ENCODE measurements at places on chromosomes 16 and 17.

- DNase-seq, result peak; percentile 32
Measured at GRCh38 chr16:785563-786535, 2.3 kb downstream of the RPUSD1 start.

DNA sequence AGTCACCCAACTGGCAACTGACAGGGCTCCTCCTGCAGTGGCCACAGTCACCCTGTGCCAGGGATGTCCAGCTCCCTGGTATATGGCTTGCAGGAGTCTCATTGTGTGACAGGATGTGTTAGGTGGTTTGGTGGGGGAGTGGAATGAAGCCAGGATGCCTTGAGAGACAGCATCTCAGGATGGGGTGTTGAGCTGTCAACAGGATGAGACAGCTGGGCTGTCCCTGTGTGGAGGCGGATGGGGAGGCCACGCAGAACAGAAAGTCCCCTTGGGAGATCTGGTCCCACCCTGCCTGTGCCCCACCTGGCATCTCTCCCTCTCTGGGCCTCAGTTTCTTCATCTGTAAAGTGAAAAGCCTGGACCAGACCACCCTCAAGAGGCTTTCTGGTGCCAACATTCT is 9.5 kb upstream of the ZNF469 start:
- DNase-seq, result no peak

- no peak for DNase-seq
Measured at GRCh38 chr17:63596856-63597586, 3.7 kb upstream of the TACO1 start.

- peak; percentile 37 for DNase-seq
Measured at GRCh38 chr17:9444687-9445086, 130.9 kb downstream of the STX8 start.

- DNase-seq, result peak; percentile 14
Measured at GRCh38 chr16:78705694-78706093, 606.2 kb downstream of the WWOX start.

DNA sequence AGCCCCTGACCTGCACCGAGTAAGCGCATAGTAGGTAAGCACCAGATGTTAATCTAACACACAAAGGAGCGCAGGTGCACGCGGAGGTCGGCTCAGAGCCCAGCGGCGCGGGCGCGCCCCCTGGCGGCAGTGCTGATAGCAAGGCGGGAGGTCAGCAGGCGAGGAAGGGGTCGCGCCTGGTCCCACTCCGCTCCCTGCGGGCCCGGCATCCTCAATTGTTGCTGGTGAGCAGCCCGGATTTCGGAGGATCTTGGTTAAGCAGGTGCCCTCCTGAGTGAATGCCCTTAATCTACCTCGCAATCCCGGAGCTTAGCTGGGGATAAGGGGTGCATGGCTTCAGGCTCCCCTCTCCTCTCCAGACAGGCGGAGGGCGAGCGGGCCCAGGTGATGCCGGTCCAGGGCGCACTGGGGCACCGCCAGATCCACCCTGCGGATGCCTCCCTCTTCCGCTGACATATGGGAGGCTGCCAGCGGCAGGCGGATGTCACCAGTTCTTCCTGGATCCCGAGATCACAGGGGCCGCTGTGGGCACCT is 4.0 kb upstream of the WNT3 start:
- no peak for DNase-seq

DNA sequence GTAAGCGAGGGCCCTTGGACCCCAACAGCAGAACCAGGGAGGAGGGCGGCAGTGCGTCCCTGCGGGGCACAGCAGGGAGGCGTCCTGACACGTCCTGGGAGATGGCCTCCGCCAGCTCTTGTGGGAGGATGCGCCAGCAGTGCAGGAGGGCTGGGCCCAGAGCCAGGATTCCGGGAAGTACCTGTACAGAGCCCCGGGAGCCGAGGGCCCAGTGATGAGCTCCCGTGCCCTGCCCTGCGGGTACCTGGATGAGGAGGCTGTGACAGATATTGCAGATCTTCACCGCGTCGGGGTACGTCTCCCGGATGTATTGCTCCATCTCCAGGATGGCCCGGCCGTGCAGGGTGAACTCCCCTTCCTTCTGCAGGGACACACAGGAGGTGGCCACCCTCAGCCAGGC is 23.1 kb downstream of the KDM8 start:
- DNase-seq, result no peak

- DNase-seq, result no peak
Measured at GRCh38 chr16:66900721-66901441, 17.8 kb downstream of the CDH16 start.

- no peak for DNase-seq
Measured at GRCh38 chr16:85348911-85349334, 236.7 kb upstream of the CIBAR2 start.

DNA sequence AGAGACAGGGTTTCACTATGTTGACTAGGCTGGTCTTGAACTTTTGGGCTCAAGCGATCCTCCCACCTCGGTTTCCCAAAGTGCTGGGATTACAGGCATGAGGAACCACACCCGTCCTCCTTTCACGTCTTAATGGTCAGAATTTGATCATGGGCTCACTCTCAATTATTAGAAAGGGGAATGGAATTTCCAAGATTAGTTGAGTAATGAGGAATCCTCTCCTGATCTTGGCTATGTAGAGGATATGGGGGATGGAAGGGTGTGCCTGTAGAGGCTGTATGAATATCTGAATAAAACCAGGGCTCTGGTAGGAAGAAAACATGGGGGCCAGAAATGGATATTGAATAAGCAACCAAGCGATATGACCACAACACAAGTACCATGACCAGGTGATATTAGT is 25.9 kb upstream of the SMURF2 start:
- no peak for DNase-seq

- no peak for DNase-seq
Measured at GRCh38 chr17:65328567-65328966, 191.4 kb downstream of the RGS9 start.

DNA sequence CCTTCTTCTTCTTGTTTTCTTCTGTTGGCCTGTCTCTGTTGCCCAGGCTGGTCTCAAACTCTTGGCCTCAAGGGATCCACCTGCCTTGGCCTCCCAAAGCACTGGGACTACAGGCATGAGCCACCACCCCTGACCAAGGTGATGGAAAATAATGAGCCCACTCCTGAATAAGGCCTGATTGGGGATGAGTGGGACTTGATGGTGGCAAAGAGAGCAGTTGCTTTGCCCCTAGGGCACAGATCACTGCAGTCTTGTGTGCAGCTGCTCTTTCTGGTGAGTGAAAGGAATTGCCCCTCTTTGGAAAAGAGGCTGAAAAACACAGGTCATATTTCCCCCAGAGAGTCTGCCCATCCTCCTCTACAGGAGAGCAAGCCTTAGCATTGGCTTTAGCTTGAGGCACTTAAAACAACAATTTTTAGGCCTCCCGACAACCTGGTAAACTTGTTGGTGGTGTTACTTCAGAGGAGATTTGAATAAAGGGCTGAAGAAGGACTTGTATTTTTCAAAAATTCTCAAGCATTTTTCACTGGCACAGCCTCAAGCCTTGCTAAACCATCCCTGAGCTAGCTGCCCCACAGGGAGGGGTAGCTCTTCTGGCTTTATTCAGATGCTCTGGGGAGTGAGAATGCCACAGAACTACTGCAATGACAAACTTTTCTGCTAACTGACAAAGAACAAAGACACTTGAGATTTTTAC is 6.1 kb upstream of the PDP2 start:
- DNase-seq, result peak; percentile 67

DNA sequence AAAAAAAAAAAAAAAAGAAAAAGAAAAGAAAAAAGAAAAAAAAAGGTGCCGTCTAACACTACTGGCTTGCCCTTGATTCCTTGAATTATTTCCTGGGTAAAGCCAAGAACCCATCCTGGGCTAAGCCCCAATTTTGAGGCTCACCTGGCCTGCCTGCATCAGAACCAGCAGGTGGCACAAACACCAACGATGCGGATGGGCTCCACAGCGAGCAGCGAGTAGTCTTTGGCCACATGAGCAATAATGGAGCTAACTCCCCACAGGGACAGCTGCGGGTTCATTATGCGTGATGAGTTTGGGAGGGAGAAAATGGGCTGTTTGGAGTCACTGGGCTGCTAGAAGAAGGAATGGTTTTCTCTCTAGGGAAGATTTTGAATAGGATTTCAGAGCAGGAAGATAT is 91.1 kb downstream of the ASIC2 start:
- DNase-seq, result no peak

GRCh38 chr17:43324205-43324893 is 74.4 kb upstream of the ARL4D start:
- no peak for DNase-seq

- no peak for DNase-seq
Measured at GRCh38 chr17:40060887-40061608, 1.7 kb upstream of the THRA start.

GRCh38 chr17:28443901-28444638 is 29.4 kb upstream of the SLC13A2 start:
- no peak for DNase-seq

- no peak for DNase-seq
Measured at GRCh38 chr17:79223471-79223870, 148.8 kb downstream of the ENGASE start.

- DNase-seq, result no peak
Measured at GRCh38 chr17:58271216-58271931, 9.4 kb downstream of the MPO start.

DNA sequence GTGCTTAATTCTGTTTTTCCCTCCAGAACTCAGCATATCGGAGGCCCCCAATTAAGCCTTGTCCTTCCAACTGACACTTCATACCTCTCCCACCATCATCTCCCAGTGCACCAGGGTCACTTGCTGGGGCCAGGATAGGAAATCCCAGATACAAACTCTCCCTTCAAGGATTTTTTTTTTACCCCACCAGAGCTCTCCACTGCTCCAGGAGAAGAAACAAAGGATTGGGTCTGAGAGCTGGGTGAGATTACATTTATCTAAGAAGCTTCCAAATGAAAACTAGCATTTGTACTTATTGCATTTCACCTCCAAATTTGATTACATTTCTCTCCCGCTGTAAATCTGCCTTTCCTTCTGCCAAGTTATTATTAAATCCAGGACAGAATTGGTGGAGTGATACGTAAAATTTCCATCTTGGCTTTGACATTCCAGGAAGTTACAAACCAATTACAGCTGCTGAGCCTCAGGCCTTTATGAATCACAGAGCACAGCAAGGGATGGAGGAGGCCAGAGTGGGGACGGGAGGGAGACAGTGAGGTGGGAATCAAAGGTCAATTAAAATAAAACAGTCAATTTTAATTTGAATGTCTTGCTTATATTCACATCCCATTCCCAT is 123.5 kb downstream of the USP31 start:
- DNase-seq, result no peak

DNA sequence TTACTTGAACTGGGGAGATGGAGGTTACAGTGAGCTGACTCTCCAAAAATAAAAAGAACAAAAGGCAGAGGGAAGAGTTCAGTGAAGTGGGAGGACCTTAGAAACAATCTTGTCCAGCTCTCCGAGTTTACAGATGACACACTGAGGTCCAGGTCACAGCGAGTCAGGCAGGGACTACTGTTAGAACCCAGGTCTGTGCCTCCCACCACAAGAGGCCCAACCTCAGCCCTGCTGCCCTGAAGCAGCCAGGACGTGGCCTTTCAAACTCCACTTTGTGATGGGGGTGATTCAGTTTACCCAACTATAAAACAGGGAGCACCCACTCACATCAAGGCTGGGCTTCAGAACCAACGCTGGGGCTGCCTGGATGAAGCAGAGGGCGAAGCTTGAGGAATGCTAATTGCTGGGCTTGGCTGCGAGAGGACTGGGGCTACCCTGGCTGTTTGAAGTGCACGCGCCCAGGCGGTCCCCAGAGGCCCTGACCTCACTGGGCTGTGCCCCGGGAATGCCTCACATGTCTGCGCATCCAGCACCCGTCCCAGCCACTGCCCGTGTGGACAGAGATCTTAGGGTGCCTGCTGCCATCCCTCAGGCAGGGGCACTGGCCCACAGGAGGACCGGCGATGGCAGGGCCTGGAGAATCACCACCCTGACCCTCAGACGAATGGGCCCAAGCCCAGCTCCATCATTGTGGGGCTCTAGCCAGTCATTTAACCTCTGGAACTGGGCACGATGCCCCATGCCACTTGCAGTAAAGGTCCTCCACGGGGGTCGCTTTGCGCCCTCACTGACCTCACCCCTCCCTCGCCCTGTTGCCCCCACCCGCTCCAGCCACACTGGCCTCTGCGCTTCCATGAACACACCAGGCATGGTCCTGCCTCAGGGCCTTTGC is 11.4 kb downstream of the SLC5A10 start:
- DNase-seq, result no peak

GRCh38 chr16:27310576-27311447 is 3.0 kb upstream of the IL4R start:
- no peak for DNase-seq

GRCh38 chr17:42129109-42129837 is 6.7 kb downstream of the HSPB9 start:
- DNase-seq, result no peak

GRCh38 chr17:75844530-75845057 is 390 bp upstream of the UNC13D start:
- no peak for DNase-seq

DNA sequence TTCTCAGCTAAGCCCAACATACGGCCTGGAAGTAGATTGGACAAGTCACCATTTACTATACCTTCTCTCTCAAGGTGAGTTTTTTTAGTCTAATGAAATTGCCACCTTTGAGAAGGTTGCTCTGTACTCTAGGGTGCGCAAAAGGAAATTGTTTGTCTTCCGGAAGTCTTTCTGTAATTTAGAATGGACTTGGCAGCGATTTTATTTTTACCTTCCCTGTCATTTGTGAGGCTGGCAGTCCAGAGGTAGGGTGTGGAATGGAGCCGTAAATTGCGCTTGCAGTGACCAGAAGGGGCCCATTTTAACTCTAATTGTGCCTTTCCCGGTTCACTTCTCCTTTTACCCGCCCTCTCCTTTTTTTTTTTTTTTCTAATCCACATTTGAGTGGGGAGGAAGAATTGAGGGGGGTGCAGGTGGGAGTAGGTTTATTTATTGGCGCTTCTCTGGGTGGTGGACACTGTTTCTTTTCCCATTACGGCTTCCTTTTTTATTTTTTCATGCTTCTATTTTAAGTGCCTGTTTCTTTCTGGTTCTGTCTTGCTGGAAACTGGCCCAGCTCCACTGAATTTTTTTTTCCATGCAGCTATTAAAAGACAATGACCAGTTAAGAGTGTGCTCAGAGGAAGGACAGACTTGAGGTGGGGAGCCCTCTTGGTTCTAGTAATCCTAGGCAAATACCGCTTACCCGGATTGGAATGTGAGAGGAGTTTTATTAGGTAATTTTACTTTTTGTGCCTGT is 89.7 kb upstream of the CLEC18A start:
- peak; percentile 82 for DNase-seq

DNA sequence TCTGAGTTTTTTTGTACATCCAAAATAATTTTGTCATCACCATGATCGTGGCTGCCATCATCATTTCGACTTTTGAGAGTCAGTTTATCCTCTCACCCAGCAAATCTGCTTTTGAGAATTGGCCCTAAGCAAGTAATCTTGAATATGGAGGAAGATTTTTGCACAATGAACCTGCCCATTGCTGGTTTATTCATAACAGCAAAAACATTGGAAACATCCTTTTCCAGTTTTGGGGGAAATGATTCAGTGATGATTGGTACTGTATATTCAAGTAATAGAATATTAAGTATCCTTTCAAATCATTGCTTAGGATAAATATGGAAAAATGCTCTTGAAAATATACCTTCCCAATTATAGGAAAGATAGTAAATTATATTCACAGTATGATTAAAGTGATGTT is 53.1 kb downstream of the PRKCA start:
- DNase-seq, result no peak

GRCh38 chr16:48596326-48596725 is 13.7 kb downstream of the N4BP1 start:
- DNase-seq, result no peak

- peak; percentile 74 for DNase-seq
Measured at GRCh38 chr16:69123910-69124309, 8.5 kb downstream of the CHTF8 start.

Measured in astrocyte of the spinal cord (primary cell).